K562 (cell line): ENCODE measurements at places on chromosomes 5 and 9. TPM values are rescaled to one million over a fixed set of nuclear protein-coding genes. Genes with fewer than 3 reads are reported as not detected.

Gene TXNDC8
- total RNA-seq, result not detected in 2 replicates

- H3K4me1 ChIP-seq, result no peaks in the 10 kb centered on the region
- peaks cover 24% of the 10 kb centered on the region for H3K27me3 ChIP-seq
- DNase-seq, result no peak
Measured at GRCh38 chr5:76269932-76270610, 133.0 kb upstream of the IQGAP2 start.

Gene TAF11L14
- total RNA-seq, result not detected in 2 replicates

GRCh38 chr9:131578021-131578420, 32.7 kb downstream of the PRRT1B start:
- H3K4me3 ChIP-seq, result no peak overlapping the region
- no peaks in the 10 kb centered on the region for H3K27me3 ChIP-seq
- H3K4me1 ChIP-seq, result peaks cover 17% of the 10 kb centered on the region; the same call in 1 of the 2 replicates
- no peak overlapping the region for H3K27ac ChIP-seq

DNA sequence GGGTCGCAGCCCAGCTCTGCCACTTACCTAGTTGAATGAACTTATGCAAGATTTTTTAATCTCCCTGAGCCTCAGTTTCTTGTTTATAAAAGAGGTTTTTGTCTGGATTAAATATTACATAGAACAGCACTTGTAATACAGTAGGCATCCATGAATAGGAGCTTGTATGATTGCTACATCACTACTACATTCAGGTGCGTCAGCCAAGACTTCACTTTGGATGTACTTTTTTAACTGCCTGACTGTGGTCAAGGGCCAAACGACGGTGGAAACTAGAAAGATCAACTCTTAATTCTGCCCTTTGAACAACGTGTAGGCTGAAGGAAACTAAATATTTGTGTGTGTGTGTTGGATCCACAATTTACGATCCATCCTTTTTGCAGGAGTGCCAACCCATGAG, 172.8 kb downstream of the RFK start:
- no peak overlapping the region for H3K27ac ChIP-seq
- no peaks in the 10 kb centered on the region for H3K27me3 ChIP-seq

DNA sequence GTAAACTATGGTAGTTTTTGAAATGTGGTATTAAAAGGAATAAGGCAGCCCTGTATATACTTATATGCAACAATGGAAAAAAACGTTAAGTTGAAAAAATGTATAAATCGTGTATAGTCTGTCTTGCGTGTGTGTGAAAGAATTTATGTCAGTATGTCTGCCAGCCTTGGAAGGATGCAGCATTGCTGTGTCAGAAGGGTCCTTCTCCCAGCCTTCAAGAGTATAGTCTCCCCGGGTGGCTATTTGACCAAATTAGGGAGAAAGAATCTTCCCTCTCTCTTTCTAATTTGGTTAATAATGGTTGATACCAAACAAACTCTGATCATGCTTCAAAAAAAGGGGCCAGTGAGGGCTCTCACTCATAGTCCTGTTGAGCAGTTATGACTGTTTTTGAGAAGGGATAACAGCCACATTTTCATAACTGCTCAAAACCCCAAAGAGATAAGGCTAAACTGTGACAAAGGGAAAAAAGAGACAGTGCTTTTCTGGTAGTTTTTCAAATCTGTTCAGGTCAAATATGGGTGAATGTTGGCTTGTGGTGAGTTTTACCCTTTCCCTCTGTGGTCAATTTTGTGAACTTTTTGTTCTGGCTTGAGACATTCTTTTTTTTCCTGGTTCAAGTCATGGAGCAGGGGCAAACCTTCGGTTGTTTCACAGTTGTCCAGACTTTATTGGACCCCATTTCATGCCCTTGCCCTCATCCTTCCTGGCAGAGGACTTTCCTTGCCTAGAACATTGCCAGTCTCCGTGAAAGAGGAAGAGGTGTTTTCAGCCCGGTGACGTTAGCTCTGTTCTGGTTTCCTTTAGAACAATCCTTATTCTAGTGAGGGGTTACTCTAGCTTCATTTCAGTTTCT, 21.0 kb downstream of the SNX30 start:
- no peaks in the 10 kb centered on the region for H3K36me3 ChIP-seq
- H3K4me1 ChIP-seq, result peaks cover 7% of the 10 kb centered on the region; the same call in 2 of the 3 replicates
- no peak overlapping the region for H3K27ac ChIP-seq

Gene PHF24
- not detected in 2 replicates for total RNA-seq

Gene SLC6A3
- not detected in 2 replicates for total RNA-seq

DNA sequence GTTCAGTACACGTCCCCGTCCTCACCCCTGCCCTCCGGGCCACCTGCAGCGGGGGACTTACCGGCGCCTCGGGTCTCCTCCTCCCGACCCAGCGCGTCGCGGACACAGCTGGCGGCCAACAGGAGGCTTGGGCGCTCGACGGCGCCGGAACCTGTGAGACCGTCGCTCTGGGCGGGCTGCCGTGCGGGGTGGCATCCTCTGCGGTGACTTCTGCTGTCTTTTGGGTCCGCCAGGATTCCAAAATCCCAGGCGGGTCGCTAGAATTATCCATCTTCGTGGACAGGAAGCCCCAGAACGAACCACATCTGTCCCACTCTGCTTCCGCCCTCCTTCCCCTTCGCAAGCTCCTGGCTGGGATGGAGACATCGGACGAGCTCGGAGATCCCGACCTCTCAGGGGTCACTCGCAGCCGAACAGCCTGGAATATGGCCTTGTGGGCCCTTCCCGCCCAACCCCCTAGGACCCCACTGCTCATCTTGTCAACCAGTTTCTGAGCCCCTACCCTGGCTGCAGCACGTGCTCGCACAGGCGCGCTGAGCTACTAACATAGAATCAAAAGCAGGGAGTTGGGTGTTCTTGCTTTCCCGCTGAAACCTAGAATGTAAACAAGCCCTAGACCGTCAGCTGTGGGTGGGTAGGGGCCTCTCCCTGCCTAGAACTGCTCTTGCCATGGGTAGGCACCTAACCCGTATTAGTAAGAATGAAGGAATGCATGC, 947 bp upstream of the MARCHF3 start:
- H3K4me3 ChIP-seq, result peak overlapping the region; percentile 89
- peaks cover 26% of the 10 kb centered on the region for H3K4me1 ChIP-seq
- no peaks in the 10 kb centered on the region for H3K36me3 ChIP-seq
- no peak for DNase-seq
- H3K27ac ChIP-seq, result peak overlapping the region; percentile 89

DNA sequence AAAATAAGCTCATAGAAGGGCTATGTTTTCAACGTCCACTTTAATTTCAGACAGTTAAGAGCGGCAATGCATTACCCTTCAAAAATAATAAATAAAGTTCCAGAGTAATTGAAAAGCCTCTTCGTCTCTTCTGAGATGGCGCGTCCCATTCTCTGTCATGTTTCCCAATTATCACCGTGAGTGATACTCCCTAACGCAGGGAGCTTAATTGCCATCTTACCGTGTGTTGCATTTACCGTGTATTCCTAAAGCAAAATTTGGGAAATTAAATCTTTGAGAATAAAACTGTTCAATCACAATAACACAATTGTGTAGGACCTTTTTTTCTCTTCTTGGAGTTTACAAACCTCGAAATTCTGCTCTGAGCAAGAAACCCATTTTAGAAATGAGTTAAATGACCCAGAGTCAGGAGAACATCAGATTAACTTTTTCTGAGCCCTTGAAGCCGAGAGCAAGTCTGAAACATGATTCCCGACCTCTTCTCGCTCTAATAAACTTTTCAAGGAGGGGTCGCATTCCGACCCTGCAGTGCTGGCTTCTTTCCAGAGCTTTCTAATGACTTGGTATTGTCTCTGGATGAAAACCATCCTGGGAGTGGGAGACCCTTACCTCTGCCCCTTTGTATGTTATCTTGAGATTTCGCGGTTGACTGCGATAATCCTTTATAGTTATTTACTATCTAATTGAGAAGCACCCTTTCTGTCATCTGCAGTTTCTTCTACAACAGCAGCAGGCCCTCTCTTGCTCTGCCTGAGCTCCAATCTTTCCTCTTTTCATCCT, 251.5 kb downstream of the FSTL4 start:
- no peak overlapping the region for H3K27ac ChIP-seq
- H3K4me1 ChIP-seq, result no peaks in the 10 kb centered on the region
- H3K27me3 ChIP-seq, result peaks cover 32% of the 10 kb centered on the region; the same call in 2 of the 3 replicates
- no peak for DNase-seq
- no peak overlapping the region for H3K4me3 ChIP-seq

Gene ATP10B
- total RNA-seq, result 0.04 and 0.07 TPM in 2 replicates

GRCh38 chr5:34047143-34047542, 4.1 kb upstream of the C1QTNF3 start:
- no peak overlapping the region for H3K4me3 ChIP-seq
- H3K27ac ChIP-seq, result no peak overlapping the region
- H3K27me3 ChIP-seq, result 0 out of 3 replicates have a peak, but pooled peaks cover 4% of the 10 kb centered on the region
- no peaks in the 10 kb centered on the region for H3K4me1 ChIP-seq
- no peaks in the 10 kb centered on the region for H3K36me3 ChIP-seq

GRCh38 chr5:91315701-91316100, 67.4 kb downstream of the ARRDC3 start:
- H3K4me3 ChIP-seq, result no peak overlapping the region
- no peaks in the 10 kb centered on the region for H3K36me3 ChIP-seq
- no peak overlapping the region for H3K27ac ChIP-seq
- DNase-seq, result no peak
- no peaks in the 10 kb centered on the region for H3K27me3 ChIP-seq

DNA sequence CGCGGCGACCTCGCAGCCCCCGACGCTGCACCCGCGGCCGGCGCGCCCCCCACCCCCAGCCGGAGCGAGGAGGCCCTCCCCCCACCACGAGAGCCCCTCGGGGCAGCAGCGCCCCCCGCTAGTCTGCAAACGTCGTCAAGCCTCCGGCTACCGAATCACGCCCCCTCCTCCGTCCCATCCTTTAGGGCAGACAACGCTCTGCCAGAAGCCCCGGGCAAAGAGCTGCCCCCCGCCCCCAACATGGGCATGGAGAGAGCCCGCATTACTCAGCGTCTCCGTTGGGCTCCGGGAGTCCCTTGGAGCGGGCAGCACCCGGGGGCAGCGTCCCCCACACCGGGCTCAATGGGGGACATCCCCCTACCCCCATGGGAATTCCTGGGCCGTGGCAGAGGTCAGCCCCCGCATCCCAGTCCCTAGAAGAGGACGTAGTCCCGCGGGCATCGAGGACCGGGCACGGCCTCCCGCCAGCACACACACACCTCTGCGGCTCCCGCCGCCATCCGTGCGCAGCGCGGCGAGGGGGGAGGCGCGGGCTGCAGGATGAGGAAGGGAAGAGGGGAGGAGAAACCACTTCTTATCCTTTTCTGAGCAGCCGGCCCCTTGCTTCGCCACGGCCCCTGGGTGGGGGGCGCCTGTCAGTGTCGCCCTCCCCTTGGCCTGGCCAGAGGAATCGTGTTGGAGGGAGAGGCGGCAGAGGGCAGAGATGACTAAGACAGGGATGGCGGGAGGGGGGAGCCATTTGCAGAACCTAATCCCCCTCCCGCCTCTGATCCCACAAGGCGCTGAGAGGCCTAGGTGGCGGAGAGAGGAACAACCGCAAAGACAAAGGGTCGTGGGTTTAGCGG, 750 bp downstream of the DNM1 start:
- no peaks in the 10 kb centered on the region for H3K27me3 ChIP-seq
- peak; percentile 89 for DNase-seq
- H3K4me1 ChIP-seq, result peaks cover 40% of the 10 kb centered on the region
- 0 out of 3 replicates have a peak, but pooled peaks cover 4% of the 10 kb centered on the region for H3K36me3 ChIP-seq
- H3K27ac ChIP-seq, result peak overlapping the region; percentile 20; the same call in 1 of the 3 replicates

- H3K36me3 ChIP-seq, result no peaks in the 10 kb centered on the region
- no peaks in the 10 kb centered on the region for H3K27me3 ChIP-seq
- H3K27ac ChIP-seq, result no peak overlapping the region
- H3K4me1 ChIP-seq, result no peaks in the 10 kb centered on the region
- DNase-seq, result no peak
Measured at GRCh38 chr5:39518516-39518915, 93.7 kb upstream of the DAB2 start.

Gene MUSK
- not detected in 2 replicates for total RNA-seq

DNA sequence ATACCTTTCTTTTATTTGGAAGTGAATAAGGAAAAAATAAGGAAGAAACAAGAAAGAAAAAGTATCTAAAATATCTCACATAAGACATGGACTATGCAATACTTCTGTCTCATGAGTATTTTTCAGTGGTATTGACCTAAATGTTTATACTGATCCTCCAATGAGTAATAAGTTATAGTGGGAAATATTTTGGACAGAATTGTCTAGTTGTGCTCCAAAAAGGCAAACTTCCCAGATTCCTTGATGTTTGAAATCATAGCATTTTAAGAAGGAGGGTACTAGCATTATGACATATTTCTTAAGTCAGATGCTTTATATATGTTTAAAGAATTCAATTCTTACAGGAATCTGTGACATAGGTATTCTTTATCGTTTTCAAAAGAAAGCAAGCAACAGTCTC, 34.5 kb upstream of the BASP1 start:
- no peaks in the 10 kb centered on the region for H3K4me1 ChIP-seq
- H3K27ac ChIP-seq, result no peak overlapping the region
- no peak for DNase-seq

Gene BARX1
- 0.11 TPM in 1 of 2 replicates, not detected in the other for total RNA-seq

Gene NR6A1
- total RNA-seq, result 55.4 and 56.7 TPM in 2 replicates

GRCh38 chr5:148816782-148817181, 9.6 kb upstream of the ADRB2 start:
- no peak overlapping the region for H3K4me3 ChIP-seq
- no peaks in the 10 kb centered on the region for H3K27me3 ChIP-seq
- no peak for DNase-seq
- H3K36me3 ChIP-seq, result no peaks in the 10 kb centered on the region
- no peak overlapping the region for H3K27ac ChIP-seq

GRCh38 chr5:2522372-2522771, 229.1 kb downstream of the IRX2 start:
- H3K4me1 ChIP-seq, result no peaks in the 10 kb centered on the region
- H3K27me3 ChIP-seq, result peaks cover 9% of the 10 kb centered on the region; the same call in 2 of the 3 replicates
- H3K4me3 ChIP-seq, result no peak overlapping the region
- H3K36me3 ChIP-seq, result no peaks in the 10 kb centered on the region
- no peak overlapping the region for H3K27ac ChIP-seq

Gene GDNF
- not detected in 2 replicates for total RNA-seq

Gene EIF4E1B
- total RNA-seq, result not detected in 2 replicates

GRCh38 chr9:126611592-126612325, 2.0 kb upstream of the LMX1B start:
- no peak overlapping the region for H3K4me3 ChIP-seq
- DNase-seq, result peak; percentile 84
- no peaks in the 10 kb centered on the region for H3K36me3 ChIP-seq
- H3K4me1 ChIP-seq, result no peaks in the 10 kb centered on the region
- peaks cover 72% of the 10 kb centered on the region for H3K27me3 ChIP-seq

GRCh38 chr5:39691993-39692392, 267.2 kb upstream of the DAB2 start:
- no peak for DNase-seq
- H3K4me3 ChIP-seq, result no peak overlapping the region
- no peak overlapping the region for H3K27ac ChIP-seq
- no peaks in the 10 kb centered on the region for H3K4me1 ChIP-seq
- no peaks in the 10 kb centered on the region for H3K27me3 ChIP-seq
- H3K36me3 ChIP-seq, result no peaks in the 10 kb centered on the region
